ENCODE measurements at places on chromosomes 1 and 21. TPM values are rescaled to one million over a fixed set of nuclear protein-coding genes. Genes with fewer than 3 reads are reported as not detected.

TMEM200B gene
- total RNA-seq = 9.9 TPM

C21orf91 gene
- total RNA-seq = 7.7 TPM

FASLG gene
- total RNA-seq = not detected

COL16A1 gene
- total RNA-seq = 58.5 TPM

SHISAL2A gene
- total RNA-seq = not detected

UBE2Q1 gene
- total RNA-seq = 20.5 TPM

AADACL4 gene
- total RNA-seq = not detected

PAQR6 gene
- total RNA-seq = 0.59 TPM

RGS8 gene
- total RNA-seq = not detected

RGS16 gene
- total RNA-seq = 0.20 TPM

CFHR5 gene
- not detected for total RNA-seq

FCRL2 gene
- not detected for total RNA-seq

AJAP1 gene
- under 0.01 TPM for total RNA-seq

SLAMF1 gene
- total RNA-seq = not detected

MRPL37 gene
- total RNA-seq = 119 TPM

SLC22A15 gene
- 7.0 TPM for total RNA-seq

CD1C gene
- not detected for total RNA-seq

AMY2A gene
- total RNA-seq = not detected

THEM5 gene
- not detected for total RNA-seq

SV2A gene
- 9.4 TPM for total RNA-seq

MATN1 gene
- not detected for total RNA-seq

GORAB gene
- total RNA-seq = 9.9 TPM

NOL9 gene
- 47.7 TPM for total RNA-seq

GPX7 gene
- 36.4 TPM for total RNA-seq

SH2D2A gene
- total RNA-seq = 0.20 TPM

CFAP107 gene
- not detected for total RNA-seq
